ENCODE measurements at places on chromosomes 12 and 14.

- DNase-seq: no peak
Measured at GRCh38 chr14:35499180-35499579, 34.8 kb upstream of the INSM2 start.

DNA sequence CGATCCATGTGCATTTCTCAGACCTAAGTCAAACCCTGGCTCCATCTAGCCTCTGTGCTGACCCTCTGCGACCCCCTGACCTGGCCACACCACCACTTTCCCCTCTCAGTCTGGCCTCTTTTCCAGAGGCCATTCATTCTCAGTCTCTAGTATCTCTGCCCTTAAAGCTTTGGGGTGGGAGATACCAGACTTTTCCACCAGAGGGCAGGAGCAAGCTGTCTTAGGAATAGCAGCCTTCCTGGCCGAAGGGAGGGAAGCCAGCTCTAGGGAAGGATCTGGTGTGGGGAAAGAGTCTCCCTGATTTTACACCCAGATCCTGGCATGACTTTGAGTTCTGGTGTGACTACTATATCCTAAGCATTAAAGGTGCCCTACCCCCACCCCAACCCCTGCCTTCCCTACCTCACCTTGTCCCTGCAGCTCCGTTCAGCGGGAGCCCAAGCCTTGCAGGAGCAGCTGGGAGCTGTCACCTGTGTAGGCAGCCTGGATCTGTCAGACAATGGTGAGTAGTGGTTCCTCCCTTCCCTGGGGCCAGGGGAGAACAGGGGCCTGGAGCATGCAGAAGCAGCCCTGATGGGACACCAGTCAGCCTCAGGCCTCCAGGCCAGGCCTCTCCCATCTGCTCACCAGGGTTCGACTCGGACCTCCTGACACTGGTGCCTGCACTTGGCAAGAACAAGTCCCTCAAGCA is 6.6 kb downstream of the CARMIL3 start:
- DNase-seq: no peak

DNA sequence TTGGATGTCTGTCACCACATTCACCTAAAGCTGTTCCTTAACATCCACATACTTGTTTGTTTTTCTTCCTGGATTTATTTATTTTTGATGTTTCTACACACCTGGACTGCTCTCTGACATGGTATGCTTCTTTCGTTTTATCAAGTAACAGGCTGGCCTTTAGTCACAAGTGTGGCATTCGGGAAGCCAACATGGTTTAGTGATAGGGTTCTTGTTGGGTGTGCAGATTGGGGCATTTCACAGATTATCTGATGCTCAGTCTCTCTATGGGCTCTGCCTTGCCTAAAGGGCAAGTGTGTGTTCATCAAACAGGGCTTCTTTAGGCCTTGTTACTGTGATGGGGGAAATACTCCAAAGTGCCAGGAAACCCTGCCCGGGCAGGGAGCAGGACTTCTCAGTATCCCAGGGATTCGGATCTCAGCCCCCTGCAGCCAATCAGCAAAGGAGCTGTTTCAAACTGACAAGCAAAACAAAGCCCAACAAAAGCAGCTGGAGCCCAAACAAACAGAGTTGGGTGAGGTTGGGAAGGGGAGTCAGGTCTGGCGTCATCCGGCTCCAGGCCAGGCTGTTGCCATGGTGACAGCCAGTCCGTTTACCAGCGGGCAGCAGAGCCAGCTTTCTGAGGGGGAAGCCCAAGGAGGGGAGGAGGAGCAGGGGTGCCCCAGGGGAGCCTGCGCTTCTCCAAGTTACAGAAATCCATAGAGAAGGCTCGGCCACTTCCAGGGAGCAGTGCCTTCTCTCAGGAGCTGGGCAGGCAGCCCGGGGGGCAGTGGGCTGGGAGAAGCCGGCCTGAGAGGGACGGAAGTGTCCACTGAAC is 31.9 kb downstream of the FOS start:
- DNase-seq: no peak

DNA sequence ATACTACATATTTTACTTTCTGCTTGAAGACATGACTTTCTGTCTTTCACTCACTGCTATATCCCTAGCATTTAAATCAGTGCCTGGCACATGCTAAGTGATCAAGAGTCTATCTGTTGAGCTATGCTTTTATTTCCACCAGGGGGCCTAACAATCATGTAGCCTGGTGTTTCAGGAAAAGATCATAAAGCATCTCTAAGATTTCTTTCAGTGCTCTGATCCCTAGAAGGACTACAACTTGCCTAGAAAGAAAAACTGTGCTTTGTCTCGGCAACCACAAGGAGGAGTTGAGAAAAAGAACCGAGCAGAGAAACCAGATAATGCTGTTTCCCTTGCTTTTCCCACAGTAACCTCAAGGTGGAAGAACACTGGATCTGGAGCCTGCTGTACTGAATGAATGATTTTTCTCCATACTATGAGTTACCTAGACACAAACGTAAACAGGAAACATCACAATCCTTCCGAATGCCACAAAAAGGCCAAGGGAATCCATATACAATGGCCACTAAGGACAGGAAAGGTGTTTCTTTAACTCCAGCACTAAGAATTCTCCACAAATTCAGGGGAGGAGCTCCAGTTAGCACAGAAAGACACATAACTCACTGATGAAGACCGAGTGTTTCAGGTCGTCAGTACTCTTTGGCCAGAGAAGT is 1.2 kb downstream of the CRY1 start:
- peak; percentile 2 for DNase-seq

- DNase-seq: no peak
Measured at GRCh38 chr14:66859063-66859671, 330.1 kb upstream of the GARIN2 start.

- no peak for DNase-seq
Measured at GRCh38 chr12:6998715-6999451, 19.4 kb downstream of the LPCAT3 start.

- no peak for DNase-seq
Measured at GRCh38 chr12:89236748-89237383, 115.4 kb downstream of the DUSP6 start.

GRCh38 chr14:69580009-69580577 is 5.4 kb upstream of the CCDC177 start:
- DNase-seq: no peak

DNA sequence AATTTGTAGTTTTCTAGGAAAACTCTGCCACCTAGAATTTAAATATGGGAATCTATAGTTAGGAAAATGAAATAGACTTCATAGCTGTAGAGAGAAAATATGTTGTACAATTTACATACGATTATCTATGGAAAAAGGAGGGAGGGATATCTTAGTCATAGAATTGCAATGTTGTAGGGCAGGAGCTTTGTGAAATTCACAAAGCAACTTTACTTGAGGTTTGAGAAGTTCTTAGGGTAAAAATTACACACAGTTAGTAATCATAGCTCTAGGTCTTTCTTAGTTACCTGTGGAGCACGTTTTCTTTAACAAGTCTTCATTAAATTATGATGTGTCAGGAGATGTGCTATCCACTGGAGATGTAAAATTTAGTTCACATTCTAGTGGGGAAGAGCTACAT is 61.4 kb upstream of the DBX2 start:
- no peak for DNase-seq

- DNase-seq: no peak
Measured at GRCh38 chr14:52845081-52845480, 53.7 kb upstream of the GNPNAT1 start.

- DNase-seq: no peak
Measured at GRCh38 chr12:93957870-93958269, 190.5 kb upstream of the PLXNC1 start.

DNA sequence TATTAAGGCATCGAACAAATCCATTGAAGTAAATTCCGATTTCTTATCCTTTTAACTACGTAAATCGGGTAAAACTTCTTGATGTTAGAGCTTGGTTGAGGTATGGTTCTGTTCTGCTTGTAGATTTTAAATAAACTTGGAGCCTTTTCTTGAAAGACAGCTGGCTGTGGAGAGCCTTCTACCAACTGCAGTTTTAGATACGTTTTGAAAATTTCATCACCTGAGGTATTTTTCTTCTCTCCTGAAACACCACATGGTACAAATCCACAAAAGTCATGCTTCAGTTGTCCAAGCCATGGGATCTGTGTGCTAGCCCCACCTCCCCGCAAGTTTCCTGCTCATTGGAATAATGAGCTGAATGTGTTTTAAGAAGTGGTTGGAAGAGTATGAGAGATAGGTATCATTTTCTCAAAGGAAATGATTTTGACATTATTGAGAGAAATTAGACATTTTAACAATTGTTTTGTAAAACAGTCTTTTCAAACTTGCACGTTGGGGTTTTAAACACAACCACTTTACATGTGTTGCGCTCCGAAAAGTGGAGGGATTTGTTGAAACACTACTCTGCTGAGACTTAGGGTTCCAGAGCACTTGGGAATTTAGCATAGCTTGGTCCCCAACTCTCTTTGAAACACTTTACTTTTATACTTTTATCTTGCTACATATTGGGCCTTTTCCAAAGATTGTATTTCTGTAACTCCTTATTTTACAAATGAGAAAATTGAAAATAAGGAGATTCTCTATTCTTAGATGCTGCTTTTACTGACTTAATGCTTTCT is 1.4 kb downstream of the PPM1A start:
- no peak for DNase-seq

- no peak for DNase-seq
Measured at GRCh38 chr12:59357811-59358210, 238.0 kb upstream of the SLC16A7 start.

DNA sequence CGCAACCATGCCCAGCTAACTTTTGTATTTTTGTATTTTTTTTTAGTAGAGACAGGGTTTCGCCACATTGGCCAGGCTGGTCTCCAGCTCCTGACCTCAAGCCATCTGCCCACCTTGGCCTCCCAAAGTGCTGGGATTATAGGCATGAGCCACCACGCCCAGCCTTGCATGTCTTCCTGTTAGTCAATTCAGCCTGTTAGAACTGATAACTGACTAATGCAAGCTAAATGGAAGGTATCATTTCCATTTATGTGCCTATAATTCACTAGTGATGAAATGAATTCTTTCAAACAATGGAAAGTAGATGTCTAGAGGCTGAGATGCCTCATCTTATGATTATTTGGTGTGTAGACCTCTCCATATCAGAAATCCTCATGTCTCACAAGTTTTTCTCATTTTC is 37.3 kb upstream of the DIP2B start:
- no peak for DNase-seq

- DNase-seq: no peak
Measured at GRCh38 chr12:43336962-43337555, 214.9 kb downstream of the ADAMTS20 start.

DNA sequence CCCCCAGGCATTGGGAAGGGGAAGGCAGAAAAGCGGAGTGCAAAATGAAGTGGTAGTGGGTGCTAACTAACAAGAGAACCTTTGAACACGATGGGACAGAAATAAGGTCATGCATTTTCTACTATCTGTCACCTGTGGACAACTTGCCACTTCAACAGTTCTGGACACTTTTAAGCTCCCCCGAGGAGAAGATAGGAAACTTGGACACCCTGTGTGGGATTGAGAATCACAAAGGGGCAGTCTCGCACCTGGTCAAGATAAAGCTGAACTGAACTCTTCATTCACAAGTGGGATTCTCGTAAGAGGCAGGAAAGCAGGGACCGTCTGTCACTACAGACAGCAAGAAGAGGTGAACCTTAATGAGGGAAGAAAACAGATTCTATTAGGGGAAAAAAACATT is 51.6 kb downstream of the EIF2S3B start:
- DNase-seq: no peak

DNA sequence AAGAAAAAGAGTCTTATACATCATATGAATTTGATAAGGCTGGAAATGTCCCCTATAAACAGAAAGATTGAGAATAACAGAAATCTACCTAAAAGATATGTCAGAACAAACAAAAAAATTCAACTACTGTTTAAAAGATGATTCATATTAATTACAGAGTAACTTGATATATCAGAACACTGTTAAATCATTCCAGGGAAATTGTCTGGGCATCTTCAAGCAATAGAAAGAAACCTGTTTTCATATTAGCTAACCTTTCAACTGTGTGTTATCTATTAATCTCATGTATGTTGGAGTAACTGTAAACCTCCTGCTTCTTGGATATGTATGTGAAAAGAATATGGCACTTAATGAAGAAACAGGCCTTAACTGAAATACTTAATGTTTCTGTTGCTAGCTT is 96.7 kb downstream of the NUBPL start:
- no peak for DNase-seq

- DNase-seq: no peak
Measured at GRCh38 chr14:87233266-87233665, 759.7 kb downstream of the GALC start.

- no peak for DNase-seq
Measured at GRCh38 chr14:100711493-100711892, 15.2 kb upstream of the DLK1 start.

DNA sequence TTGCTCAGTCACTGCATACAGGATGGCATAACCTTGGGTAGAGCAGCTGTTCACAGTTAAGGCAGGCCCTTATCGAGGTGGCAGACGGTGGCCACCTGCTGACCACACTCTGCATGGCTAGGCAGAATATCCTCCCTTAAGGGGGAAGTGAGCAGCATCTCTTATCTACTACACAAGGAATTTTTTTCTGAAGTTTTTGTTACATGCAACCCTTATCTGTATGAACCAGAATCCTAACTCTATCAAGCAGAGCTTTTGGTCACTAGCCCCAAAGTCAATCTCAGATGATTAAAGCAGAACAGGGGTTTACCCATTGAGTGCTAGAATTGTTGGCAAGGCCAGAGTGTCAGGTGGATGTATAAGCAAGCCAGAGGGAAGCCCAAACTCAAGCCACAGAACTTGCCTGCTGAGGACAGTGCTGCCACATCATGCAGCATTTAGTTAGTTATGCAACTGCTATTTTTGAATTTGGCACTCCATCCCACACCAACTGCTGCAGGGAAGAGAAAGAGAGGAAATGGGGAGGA is 192.8 kb downstream of the TBX5 start:
- no peak for DNase-seq

DNA sequence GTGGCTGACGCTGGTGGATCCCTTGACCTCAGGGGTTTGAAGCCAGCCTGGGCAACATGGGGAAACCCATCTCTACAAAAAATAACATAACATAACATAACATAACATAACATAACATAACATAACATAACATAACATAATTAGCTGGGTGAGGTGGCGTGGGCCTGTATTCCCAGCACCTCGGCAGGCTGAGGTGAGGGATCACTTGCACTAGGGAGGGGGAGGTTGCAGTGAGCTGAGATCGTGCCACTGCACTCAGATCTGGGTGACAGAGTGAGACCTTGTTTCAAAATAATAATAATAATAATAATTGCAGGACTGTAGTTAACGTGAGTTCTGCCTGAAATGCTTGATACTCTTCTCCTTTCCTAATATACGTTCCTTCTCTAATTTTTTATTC is 1.3 kb downstream of the MAGOHB start:
- no peak for DNase-seq

Measured in stimulated activated CD4-positive, alpha-beta T cell treated with anti-CD3 and anti-CD28 coated beads, TNF-alpha, amount 100 ng/mL, for 1 hour (primary cell).